ENCODE measurements at places on chromosomes 7 and 10.

- no peak overlapping the region for H3K4me3 ChIP-seq
- peak overlapping the region; percentile 75 for H3K27ac ChIP-seq
- H3K27me3 ChIP-seq, result no peaks in the 10 kb centered on the region
- peaks cover 30% of the 10 kb centered on the region for H3K4me1 ChIP-seq
Observed at GRCh38 chr10:107728807-107729206, 564.3 kb upstream of the SORCS1 start.

DNA sequence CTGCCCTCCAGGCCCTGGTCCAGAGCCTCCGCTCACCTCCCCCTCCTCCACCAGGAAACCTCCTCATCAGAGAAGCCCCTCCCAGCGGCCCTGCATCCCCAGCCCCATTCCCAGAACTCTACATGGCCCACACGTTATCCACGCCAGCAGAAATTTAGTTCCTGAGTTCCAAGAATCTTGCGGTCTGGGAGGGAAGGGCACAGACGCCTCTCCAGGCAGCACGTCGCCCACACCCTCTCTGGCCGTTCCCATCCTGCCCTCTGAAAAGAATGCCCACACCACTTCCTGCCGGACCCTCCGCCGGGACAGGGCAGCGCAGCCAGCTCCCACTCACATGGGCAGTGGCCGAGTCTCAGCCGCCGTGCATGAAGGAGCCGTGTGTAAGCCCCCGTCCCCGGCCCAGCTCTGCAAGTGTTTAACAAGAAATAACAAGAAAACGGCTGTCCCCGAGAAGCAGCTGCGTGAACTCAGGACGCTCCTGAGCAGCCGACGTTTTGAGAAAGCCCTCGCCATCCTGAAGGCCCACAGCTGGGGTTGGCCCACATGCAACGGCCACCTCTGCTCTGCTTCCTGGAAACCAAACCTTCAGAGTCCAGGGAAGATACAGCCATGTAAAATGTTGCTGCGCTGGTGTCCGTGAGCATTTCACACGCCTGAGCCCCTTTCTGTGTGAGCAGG is 17.4 kb downstream of the ADGRA1 start:
- H3K27ac ChIP-seq, result no peak overlapping the region
- no peak for DNase-seq
- no peaks in the 10 kb centered on the region for H3K4me1 ChIP-seq
- H3K36me3 ChIP-seq, result no peaks in the 10 kb centered on the region
- H3K27me3 ChIP-seq, result no peaks in the 10 kb centered on the region

DNA sequence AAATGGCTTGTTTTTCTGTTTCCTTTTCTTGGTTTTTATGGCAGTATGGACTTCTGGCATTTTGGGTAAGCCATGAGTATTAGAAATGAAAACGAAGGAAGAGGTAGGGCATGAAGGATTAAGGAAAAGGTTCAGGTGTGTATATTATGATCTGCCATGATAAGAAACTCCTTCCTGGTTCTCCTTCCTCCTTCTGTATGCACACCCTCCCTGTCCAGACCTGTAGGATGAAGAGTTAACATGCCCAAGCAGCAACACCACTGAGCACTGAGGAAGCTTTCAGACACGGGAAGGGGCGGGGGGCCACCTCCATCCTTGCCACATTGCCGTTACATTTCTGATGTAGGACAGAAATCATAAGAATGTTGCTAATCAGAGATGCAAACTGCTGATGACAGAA is 361.0 kb upstream of the ZMIZ1 start:
- DNase-seq, result no peak
- no peak overlapping the region for H3K27ac ChIP-seq
- no peak overlapping the region for H3K4me3 ChIP-seq
- no peaks in the 10 kb centered on the region for H3K36me3 ChIP-seq

- no peaks in the 10 kb centered on the region for H3K27me3 ChIP-seq
- H3K4me1 ChIP-seq, result no peaks in the 10 kb centered on the region
- peaks cover 14% of the 10 kb centered on the region for H3K36me3 ChIP-seq
- H3K27ac ChIP-seq, result no peak overlapping the region
Observed at GRCh38 chr7:91112902-91113341, 151.3 kb upstream of the FZD1 start.
